Activated CD8-positive, alpha-beta memory T cell treated with anti-CD3 and anti-CD28 coated beads for 4 hours (primary cell): ENCODE measurements at places on chromosomes 4 and X.

DNA sequence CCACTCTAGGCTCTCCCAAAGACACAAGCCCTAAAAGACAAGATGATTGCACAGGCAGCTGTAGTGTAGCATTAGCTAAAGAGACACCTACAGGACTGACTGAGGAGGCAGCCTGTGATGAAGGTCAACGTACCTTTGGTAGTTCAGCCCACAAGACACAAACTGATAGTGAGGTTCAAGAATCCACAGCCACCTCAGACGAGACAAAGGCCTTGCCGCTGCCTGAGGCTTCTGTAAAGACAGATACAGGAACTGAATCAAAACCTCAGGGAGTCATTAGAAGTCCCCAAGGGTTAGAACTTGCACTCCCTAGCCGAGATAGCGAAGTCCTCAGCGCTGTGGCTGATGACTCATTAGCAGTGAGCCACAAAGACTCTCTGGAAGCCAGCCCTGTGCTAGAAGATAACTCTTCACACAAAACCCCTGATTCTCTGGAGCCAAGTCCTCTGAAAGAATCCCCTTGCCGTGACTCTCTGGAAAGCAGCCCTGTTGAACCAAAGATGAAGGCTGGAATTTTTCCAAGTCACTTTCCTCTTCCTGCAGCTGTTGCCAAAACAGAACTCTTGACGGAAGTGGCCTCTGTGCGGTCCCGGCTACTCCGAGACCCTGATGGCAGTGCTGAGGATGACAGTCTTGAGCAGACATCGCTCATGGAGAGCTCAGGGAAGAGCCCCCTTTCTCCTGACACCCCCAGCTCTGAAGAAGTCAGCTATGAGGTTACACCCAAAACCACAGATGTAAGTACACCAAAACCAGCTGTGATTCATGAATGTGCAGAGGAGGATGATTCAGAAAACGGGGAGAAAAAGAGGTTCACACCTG is 306.3 kb downstream of the ANK2 start:
- peak; percentile 65 for DNase-seq

DNA sequence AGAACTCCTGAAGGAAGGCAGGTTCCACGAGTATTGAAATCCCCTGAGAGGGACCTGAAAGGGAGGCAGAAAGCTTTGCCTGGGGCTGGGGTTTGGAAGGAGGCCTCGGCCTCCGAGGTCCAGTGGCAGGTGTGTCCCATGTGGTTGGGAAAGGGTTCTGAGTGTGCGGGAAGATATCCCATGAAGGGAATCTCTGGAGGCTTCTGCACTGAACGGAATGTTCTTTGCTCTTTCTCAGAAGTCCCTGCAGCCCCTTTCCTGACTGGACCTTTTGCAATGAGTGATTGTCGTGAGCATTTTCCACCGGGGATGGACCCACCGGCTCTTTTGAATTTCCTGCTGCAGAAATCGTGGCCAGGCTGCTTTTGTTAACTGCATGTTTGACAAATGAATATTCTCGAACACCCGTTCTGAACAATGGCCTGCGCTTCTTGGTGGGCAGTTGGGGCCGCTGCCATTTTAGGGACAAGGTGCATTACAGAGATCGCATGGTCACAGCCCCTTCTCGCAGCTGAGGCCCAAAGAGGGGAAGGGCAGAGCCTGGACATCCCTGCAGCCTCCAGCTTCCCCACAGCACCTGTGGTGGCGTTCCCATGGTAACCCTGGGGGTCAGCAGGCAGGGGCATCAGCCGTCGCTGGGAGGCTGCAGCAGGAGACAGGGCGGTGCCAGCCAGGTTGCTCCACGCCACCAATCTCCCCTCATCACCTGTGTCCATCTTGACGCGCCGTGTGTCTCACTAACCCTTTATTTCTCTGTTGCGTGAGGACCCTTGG is 18.3 kb upstream of the HTRA3 start:
- DNase-seq = no peak

GRCh38 chr4:76628251-76628650 is 193.2 kb downstream of the SHROOM3 start:
- no peak for DNase-seq

GRCh38 chr4:88147799-88148217 is 10.6 kb downstream of the ABCG2 start:
- no peak for DNase-seq

- no peak for DNase-seq
Measured at GRCh38 chr4:98802770-98803198, 126.1 kb downstream of the EIF4E start.

DNA sequence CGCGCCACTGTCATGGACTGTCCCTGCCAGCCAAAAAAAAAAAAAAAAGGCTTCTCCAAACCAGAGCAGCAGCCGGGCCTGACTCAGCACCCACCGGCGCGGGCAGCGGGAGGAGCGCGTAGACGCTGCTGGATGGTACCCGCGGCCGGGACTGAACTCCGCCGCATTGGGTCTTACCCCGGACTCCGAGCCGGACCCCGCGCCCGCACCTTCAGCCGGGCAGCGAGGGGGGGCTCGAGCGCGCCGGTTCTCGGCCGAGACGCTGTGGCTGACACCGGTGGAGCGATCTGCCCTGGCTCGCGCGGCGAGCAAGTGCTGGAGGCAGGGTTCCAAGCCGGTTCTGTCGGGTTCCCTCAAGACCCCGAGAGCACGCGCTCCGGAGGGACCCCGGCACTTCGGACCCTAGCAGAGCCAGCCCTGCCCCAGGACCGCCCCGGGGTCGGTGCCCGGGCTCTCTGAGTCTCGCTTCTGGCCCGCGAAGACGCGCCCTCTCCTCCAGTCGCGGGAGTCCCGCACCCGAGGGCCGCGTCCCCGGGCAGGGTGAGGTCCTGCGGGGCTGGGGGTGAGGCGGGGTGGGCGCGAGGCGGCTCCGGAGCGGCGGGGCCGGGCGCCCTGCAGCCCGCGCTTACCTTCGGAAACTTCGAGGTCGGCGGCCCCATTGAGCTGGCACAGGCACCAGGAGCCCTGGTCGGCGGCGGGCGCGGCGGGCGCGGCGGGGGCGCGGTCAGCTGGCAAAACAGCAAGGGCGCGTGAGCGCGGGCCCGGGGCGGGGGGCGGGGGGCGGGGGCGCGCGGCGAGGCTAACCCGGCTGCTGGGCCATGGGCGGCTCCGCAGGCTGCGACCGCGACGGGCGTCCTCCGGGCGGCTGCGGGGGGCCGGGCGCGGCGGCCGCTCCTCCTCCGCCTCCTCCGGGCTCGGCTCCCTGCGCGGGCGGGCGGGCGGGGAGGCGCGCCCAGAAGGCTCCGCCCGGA is 11.8 kb upstream of the MAN2B2 start:
- no peak for DNase-seq

- DNase-seq = no peak
Measured at GRCh38 chr4:1348014-1348513, 1.1 kb downstream of the UVSSA start.

DNA sequence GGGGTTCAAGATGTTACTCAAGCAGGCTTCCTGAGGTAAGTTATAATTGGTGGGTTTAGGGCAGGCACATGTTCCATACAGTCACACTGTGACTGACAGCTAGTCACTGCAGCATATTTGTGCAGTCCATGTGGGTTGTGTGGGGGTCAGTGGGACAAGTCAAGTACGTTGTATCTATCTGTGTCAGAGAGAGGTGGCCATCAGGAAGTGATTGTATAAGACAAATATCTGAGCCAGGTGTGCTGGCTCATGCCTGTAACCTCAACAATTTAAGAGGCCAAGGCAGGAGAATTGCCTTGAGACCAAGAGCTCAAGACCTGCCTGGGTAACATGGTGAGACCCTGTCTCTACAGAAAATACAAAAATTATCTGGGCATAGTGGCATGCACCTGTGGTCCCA is 509.3 kb downstream of the CENPC start:
- DNase-seq = no peak

DNA sequence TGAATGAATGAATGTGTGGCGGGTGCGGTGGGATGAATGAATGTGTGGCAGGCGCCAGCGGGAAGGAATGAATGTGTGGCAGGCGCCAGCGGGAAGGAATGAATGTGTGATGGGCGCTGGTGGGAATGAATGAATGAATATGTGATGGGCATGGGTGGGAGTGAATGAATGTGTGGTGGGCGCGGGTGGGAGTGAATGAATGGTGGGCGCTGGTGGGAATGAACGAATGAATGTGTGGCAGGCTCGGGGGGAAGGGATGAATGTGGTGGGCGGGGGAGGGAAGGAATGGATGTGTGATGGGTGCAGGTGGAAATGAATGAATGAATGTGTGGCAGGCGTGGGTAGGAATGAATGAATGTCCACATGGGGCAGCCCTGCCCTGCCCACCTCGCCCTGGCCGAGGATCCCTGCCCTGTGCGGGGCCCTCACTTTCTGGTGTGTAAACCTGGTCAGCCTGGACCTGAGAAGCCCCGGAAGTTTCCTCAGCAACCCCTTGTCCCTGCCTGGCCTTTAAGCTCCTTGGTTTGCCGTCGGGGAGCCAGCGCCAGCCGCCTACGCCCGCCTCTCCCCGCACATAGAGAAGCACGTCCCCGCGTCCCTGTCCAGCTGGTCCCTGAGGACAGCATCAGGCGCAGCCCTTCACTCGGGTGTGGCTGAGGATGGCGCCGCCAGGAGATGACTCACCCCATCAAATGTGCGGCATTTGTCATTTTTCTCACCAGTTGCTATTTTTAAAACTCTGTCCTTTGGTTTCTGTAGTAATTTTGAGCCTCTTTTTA is 112.8 kb upstream of the LRPAP1 start:
- no peak for DNase-seq

DNA sequence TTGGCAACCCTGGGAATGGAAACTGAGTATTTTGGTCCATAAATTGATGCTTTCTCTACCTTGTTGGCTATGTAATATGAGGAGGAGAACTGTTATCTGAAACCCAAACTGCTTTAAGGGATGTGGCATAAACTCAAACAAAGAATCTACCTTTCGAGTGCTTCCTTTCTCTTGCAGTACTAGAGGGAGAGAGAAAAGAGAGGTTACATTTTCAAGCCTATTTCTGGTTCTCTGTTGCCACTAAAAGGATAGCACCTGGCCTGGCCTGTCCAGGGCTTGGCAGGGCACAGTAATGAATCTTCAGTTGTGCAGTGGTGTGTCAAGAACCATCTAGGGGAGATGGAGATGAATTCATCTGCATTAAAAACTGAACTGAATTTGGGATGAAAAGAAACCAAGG is 308.6 kb downstream of the PTTG2 start:
- DNase-seq = no peak

DNA sequence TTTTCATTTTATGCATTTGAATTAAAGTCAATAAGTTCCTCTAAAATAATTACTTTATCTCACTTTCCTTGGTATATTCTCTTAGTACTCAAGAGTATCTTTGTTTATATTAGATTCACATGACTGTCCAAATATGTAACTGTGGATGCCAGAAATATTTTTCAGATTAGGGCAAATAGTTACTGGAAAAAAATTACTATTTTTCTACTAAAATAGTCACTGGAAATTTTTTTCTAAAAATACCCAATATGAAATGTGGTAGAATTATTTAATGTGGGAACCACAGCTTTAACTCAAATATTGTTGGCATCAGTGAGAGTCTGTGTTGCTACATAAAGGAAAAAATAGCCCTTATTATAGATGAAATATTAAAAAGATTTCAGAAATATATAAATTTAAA is 70.4 kb upstream of the NMU start:
- no peak for DNase-seq

- no peak for DNase-seq
Measured at GRCh38 chr4:53748328-53748772, 157.1 kb upstream of the LNX1 start.

GRCh38 chr4:1240721-1241465 is 8.0 kb downstream of the CTBP1 start:
- no peak for DNase-seq

- DNase-seq = no peak
Measured at GRCh38 chr4:54662901-54663585, 5.3 kb downstream of the KIT start.

DNA sequence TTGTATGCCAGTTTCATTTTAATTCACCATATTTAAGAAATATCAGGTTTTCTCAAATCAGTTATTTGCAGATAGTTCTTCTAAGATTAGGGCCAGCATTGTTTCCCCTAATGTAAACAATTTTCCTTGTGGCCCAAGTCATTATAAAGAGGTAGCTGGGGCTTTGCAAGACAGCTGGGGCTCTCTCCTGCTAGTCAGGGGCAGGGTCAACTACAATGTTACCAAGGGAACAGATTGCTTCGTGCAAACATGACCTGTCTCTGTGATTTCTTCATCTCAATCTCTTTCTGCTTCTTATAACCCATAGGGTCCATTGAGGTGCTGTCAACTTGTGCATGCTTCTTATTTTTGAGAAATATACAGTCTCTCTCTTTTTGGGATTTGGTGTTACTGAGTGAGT is 12.1 kb downstream of the ARMCX6 start:
- no peak for DNase-seq

DNA sequence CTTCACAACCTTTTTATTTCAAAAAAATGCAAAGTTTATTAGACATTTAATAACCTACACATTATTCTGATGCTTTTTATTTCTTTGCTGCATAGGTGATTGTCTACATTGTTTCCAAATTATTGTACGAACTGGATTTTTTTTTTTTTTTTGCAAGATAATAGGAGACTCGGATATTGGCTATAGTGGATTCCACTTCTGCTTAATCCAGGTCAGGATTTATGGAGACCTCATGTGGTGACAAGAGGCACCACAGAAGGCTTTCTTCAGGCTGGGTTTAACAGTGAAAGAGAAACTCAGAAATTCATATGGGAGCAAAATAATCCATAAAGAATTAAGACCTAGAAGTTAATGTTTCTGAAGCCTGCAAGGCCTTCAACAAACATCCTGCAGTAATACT is 2.4 kb upstream of the SLIT2 start:
- no peak for DNase-seq

- DNase-seq = no peak
Measured at GRCh38 chr4:186931519-186931918, 207.9 kb upstream of the FAT1 start.

DNA sequence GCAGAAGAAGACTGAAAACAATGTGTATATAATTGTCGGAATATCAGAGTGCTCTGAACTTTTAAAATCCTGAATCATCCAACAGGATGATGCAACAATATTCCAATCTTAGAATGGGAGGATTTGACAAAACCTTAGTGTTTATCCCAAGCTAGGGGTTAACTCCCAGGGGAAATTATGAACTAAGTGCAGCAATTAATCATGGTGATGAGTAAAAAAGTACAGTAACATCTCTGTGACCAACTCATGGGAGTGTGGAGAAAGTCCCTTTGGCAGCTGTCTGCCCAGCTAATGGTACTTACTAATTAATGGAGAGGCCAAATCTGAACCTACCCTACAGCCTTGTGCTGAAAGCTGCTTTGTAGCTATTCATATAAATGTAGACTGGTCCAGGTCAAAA is 257.6 kb upstream of the DDX53 start:
- DNase-seq = no peak

GRCh38 chr4:152509595-152510225 is 26.2 kb downstream of the FBXW7 start:
- no peak for DNase-seq

GRCh38 chrX:110836982-110837381 is 41.4 kb upstream of the CHRDL1 start:
- no peak for DNase-seq
